Fibroblast of skin of right quadriceps (primary cell): ENCODE measurements at places on chromosomes 3 and 15.

GRCh38 chr15:42921342-42921731 lies 759 bp upstream of the TTBK2 start:
- peak; percentile 4 for DNase-seq

- no peak for DNase-seq
Observed at GRCh38 chr3:62003835-62004234, 369.5 kb downstream of the FEZF2 start.

GRCh38 chr3:156373654-156374053 lies 181.3 kb downstream of the SSR3 start:
- no peak for DNase-seq

DNA sequence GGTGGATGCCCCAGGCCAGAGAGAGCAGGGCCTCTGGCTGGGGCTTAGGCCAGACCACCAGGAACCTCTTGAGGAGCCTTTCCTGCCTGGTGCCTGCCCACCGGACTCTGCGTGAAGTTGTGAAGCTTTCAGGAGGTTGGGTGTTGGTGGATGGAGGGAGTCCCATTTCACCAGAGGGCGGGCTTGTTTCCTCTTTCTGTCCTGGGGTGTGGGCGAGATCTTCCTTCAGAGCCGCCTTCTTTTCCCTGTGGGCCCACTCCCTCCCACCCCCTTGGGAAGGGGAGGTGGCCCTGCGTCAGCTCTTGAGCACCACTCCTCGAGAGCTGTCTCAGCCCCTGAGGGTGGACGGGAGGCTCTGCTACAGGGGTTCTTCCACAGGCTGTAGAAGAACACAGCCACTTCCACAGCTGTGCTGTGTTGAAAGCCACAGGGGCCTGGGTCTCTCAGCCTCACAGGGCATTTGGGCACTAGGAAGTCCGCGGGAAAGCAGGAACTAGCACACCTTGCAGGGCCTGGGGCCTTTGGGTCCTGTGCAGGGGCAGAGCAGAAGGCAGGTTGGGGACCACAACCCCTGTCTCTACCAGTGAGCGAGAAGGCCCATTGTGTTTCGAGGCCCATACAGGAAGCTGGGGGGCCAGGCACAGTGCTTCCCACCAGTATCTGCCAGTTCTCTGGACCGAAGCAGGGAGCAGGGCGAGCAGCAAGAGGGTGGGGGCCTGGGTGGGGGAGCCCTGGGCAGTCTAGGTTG lies 2.1 kb downstream of the AMIGO3 start:
- DNase-seq, result no peak

- DNase-seq, result no peak
Observed at GRCh38 chr3:75781079-75781745, 4.1 kb downstream of the ZNF717 start.

DNA sequence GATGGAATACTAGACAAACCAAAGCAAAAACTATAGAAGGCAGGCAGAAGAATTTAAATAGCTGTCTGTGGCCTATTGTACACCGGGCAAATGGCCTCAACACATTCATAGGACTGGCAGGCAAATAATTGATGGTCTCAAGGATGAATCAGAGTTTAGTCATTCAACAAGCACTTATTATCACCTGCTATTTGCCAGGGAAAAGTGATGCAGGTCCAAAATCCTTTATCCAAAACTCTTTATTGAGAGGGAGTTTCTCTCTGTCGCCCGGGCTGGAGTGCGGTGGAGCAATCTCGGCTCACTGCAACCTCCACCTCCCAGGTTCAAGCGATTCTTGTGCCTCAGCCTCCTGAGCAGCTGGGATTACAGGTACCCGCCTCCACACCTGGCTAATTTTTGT lies 2.3 kb downstream of the EIF2AK4 start:
- DNase-seq, result peak; percentile 58

- no peak for DNase-seq
Observed at GRCh38 chr3:105345156-105345555, 21.6 kb upstream of the ALCAM start.

GRCh38 chr3:53823956-53824657 lies 22.1 kb downstream of the CHDH start:
- no peak for DNase-seq

GRCh38 chr3:168312984-168313383 lies 217.3 kb upstream of the GOLIM4 start:
- DNase-seq, result peak; percentile 4

DNA sequence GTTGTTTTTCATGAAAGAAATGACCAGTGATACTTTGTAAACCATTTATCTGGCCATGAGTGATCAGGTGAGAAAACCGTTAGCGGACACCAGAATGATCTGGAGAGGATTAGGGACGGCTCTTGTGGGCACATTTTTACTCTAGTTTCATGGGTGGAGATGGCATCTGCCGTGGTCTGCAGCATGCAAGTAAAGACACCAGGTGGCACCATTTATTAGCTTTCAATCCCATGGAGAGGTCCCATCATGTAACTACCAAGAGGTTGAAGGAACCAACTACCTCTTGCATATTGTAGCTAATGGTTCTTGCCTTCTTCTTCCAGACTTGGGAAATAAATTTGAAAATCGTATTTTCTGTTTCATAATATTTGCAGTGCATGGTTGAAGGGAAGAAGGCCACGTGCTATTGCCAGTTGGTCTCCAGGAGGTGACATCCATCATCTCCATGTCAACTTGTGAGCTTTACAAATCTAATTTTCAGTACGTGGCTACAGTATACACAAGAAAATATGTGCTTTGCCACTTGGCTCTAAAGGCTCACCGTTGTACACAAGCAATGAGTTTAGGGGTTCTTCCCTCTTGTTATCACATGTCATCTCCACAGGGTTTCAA lies 1.5 kb upstream of the MAPKBP1 start:
- peak; percentile 69 for DNase-seq

- no peak for DNase-seq
Observed at GRCh38 chr3:71868876-71869275, 83.9 kb upstream of the PROK2 start.

- no peak for DNase-seq
Observed at GRCh38 chr3:78988324-78988723, 779.5 kb downstream of the ROBO1 start.

- peak; percentile 96 for DNase-seq
Observed at GRCh38 chr15:81189583-81190283, 6.9 kb upstream of the IL16 start.

DNA sequence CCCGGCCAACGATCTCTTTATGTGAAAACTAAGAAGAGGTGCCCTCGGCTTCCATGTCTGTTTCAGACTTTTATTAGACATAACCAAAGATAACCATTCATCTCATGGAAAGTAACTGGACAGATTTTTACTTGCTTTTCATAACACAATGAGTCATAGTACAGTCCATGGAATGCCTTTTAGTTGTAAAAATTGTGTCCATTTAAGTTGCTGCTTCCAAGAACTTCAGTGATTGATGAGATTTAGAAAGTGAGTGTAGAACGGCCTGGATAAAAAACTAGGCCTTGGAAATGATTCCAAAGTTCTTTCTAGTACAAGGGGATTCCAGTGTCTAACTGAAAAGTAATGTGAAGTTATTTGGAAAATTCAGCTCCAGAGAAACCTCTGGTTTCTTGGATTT lies 10.8 kb downstream of the EIF2AK4 start:
- peak; percentile 91 for DNase-seq

GRCh38 chr15:60539016-60539415 lies 60.1 kb upstream of the ICE2 start:
- no peak for DNase-seq

- DNase-seq, result no peak
Observed at GRCh38 chr3:66532160-66532587, 31.4 kb upstream of the LRIG1 start.
